ENCODE measurements at places on chromosomes 13 and 19.

- no peak for DNase-seq
Measured at GRCh38 chr19:51025401-51025800, 1.0 kb downstream of the KLK11 start.

DNA sequence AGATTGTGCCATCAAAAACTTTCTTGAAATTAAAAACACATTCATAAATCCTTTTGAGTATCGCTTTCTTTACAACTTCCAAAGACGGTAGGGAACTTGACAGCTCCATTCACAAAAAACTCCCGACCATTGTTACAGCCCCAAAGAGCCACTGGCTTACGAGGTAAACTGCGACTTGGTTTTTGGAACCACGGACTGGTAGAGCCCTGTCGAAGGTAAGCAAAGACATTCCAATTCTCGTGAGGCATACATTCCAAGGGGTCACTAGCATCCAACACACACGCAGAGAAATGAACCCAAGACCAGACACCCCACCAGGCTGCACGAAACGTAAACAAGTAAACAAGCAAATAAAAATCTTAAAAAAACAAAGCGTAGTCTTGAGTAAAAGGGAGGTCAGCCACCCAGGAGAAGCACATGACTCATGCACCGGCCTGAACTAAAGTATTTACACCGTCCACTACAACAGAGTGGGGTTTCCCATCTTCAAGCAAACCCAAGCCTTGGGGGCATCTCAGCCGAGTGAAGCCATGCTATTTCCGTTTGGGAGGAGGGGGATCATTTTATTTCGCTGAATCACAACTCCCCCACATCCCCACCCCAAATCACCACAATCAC lies 1.4 kb downstream of the BRD4 start:
- peak; percentile 26 for DNase-seq

DNA sequence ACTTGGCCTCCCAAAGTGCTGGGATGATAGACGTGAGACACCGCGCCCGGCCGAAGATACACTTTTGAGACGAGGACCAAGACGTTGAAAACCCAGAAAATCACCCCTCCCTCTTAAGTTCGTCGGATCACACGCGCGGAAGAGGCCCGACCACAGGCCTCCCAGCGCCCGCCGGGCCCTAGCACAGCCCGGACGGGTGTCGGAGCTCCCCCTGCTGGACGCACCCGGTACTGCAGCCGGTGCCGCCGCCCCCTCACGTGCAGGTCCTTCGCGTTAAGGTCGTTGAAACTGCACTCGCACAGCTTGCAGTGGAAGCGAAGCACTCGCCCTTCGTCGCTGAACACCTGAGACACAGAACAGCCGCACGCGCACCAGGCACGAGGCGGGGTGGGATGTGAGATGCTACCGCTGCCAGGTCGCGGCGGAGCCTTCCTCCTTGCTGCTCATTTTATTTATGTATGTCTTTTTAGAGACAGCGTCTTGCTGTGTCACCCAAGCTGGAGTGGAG lies 35.7 kb upstream of the MATK start:
- DNase-seq, result peak; percentile 80

DNA sequence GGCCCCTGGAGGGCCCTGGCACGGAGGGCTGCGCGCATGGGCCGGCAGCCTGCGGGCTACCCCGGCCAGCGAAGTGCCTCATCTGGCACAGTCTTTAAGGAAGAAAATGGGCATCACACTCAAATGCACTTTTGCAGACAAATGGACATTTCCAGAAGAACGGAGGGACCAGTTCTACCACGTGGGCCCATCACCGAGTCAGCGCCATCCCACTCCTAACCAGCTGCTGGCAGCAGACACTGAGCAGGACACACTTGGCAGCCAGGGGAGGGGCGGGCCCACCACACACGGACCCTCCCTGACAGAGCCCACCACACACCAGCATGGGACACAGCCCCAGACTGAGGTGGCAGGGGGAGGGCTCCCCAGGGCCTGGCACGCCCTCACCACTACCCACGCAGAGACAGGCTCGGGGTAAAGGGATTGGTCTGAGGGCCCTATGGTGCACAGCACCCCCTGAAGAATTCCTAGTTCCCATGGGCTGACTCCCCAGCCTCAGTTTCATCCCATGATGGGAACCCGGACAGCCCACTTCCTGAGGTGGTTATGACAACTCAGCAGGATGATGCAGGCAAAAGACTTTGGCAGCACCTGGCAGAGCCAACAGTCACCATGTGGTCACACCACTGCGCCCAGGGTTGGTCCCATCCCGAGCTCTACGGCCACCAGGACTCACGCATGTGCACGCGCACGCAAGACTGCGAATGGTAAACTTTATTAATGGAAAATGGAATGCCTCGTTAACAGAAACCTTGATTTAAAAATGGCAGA lies 18.7 kb upstream of the TINCR start:
- no peak for DNase-seq

DNA sequence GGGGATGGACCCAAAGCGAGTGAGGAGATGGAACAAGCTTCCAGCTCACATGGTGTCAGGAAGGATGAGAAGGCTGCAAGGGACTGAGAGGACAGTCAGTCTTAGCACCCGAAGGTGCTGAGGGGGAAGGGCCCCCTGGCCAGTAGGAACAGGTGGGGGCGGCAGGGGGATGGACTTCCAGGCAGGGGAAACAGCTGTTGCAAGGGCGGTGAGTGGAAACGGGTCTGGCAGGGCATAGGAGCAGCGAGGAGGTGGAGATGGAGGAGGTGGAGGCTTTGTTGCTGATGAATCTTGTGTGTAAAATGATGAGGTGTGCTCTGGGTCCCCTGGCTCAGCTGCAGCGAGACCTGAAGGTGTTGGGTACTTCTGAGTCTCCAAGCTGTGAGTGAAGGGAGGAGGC lies 1.2 kb downstream of the MAP1S start:
- no peak for DNase-seq

- DNase-seq, result no peak
Measured at GRCh38 chr19:13985771-13986347, 20.3 kb downstream of the RFX1 start.

DNA sequence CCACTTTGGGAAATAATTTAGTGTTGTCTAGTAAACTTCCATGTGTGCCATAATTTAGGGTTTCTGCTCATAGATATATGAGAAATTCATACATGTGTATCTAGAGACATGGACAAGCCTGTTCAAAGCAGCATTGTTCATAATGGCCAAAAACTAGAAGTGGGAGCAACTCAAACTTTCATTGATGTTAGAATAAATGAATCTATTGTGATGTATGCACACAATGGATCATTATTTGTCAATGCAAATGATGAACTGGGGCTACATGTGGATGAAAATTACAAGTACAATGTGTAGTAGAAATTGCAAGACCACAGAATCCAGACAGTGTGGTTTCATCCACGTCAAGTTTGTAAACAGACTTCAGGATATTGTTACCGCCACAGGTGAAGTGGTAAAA lies 284.7 kb downstream of the SLC7A1 start:
- no peak for DNase-seq

DNA sequence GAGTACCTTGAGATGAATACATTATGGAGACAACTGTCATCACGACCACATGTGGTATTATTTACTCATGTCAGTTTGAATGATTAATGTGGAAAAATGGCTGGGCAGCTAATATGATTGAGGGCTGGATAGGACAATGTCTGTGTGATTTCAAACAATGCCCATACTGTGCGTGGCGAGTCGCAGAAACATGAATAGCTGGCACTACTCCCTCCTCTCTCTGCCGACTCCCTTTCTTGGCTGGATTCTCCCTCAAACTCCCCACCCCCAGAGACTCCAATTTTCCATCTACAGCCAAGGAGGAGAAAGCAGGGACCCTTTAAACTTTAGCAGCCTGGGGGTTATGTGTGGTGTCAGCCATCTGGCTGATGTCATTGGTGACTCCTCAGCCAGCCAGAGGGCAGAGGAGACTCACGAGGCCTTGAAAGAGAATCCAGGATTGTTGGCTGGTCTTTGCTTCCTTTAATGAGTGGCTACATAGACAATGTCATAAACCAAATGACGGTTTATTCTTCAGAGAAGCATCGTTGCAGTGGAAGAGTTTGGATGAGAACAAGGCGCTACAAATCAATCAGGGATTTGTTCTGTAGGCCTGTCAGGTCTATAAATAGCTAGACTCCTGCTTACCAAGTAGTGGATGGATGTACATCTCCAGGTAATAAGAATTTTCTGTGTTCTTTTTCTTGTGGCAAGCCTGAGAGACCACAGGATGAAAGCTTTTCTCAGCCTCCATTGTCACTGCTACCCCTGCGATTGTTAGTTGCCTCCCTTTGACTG lies 165.6 kb downstream of the DLEU7 start:
- DNase-seq, result no peak

Measured in T-helper 2 cell (primary cell).